Right atrium auricular region (tissue), 2 donors: ENCODE measurements at places on chromosomes 12 and 14. TPM values are rescaled to one million over a fixed set of nuclear protein-coding genes. Genes with fewer than 3 reads are reported as not detected.

DNA sequence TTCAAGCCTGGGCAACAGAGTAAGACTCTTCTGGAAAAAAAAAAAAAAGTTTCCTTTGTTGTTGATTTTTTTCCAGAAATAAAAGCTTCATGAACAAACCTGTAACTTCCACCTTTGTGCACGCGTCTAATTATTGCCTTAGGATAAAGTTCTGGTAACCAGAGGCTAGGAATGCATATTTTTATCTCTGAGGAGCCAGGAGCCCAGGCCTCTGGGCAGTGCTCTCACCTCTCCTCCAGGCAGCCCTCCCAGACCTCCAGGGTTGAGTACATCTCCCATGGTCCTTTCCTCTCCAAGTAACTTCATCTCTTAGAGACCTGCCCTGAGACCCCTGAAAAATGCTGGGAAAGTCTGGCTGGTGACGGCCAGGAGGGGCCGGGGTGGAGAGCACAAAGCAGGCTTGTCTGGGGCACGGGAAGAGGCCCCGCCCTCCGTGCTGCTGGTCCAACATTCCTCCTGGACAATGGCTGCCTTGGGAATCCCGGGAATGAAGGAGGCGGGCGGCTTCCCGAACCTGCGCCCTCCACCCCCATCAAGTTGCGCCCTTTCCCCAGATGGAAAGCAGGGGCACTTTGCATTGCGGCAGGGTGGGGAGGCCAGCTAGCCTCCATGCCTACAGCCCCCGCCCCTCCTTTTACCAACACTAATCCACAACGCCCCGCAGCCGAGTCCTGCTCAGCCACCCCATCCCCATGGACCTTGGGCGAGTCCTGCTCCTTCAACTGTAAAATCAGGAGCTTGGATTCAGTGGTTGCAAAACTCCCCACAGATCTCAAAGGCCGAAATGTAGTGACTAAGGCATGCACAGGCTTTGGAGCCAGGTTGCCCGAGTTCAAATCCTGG, 7.3 kb upstream of the FIGNL2 start:
- H3K27ac ChIP-seq, result no peak overlapping the region
- H3K4me1 ChIP-seq, result no peaks in the 10 kb centered on the region
- no peaks in the 10 kb centered on the region for H3K36me3 ChIP-seq
- no peak for DNase-seq
- H3K27me3 ChIP-seq, result no peaks in the 10 kb centered on the region
- no peak overlapping the region for H3K4me3 ChIP-seq

GRCh38 chr12:131044760-131045381, 91.2 kb downstream of the ADGRD1 start:
- H3K27me3 ChIP-seq, result no peaks in the 10 kb centered on the region
- DNase-seq, result no peak
- H3K36me3 ChIP-seq, result peaks cover 43% of the 10 kb centered on the region
- H3K4me3 ChIP-seq, result no peak overlapping the region
- no peak overlapping the region for H3K27ac ChIP-seq
- H3K4me1 ChIP-seq, result peaks cover 34% of the 10 kb centered on the region

DNA sequence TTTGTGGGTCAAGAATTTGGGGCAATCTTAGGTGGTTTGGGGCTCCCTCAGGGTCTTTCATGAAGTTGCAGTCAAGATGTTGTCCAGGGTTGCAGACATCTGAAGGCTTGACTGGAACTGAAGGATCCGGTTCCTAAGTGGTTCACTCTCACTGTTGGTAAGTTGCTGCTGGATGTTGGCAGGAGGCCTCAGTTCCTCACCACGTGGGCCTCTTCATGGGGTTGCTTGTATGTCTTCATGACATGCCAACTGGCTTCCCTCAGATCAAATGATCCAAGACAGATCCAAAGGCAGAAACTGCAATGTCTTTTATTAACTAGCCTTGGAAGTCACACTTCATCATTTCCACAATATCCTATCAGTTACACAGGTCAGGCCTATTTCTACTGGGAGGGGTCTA, 49.2 kb downstream of the ARF6 start:
- no peaks in the 10 kb centered on the region for H3K36me3 ChIP-seq
- no peak overlapping the region for H3K27ac ChIP-seq
- no peak for DNase-seq
- no peak overlapping the region for H3K4me3 ChIP-seq

- no peaks in the 10 kb centered on the region for H3K27me3 ChIP-seq
- peaks cover 6% of the 10 kb centered on the region for H3K36me3 ChIP-seq
- H3K27ac ChIP-seq, result no peak overlapping the region
- H3K4me1 ChIP-seq, result no peaks in the 10 kb centered on the region
- H3K4me3 ChIP-seq, result no peak overlapping the region
Observed at GRCh38 chr14:69335371-69335771, 62.7 kb downstream of the ERH start.

DNA sequence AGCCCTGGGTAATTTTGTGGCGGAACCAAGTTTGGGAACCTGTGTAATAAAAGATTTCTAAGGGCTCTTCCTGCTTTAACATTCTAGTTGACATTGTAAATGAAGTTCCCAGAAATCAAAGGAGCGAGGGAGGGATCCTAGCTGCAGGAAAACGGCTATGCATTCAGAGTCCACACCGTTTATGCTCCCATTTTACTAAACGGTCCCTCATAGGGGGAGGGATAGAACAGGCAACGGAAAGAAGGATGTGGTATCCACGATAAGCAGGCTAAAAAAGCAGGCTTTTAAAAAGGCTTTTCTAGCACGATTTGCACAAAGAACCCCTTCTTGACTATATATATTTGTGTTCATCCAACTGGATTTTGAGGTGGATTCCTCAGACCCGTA, 559 bp downstream of the SYNJ2BP start:
- no peaks in the 10 kb centered on the region for H3K27me3 ChIP-seq
- DNase-seq, result no peak
- H3K4me3 ChIP-seq, result peak overlapping the region; percentile 77
- H3K4me1 ChIP-seq, result no peaks in the 10 kb centered on the region
- H3K36me3 ChIP-seq, result no peaks in the 10 kb centered on the region
- peak overlapping the region; percentile 45 for H3K27ac ChIP-seq

GRCh38 chr14:51207621-51208020, 32.4 kb upstream of the TMX1 start:
- DNase-seq, result no peak
- H3K36me3 ChIP-seq, result no peaks in the 10 kb centered on the region
- H3K27ac ChIP-seq, result no peak overlapping the region
- H3K27me3 ChIP-seq, result no peaks in the 10 kb centered on the region

DNA sequence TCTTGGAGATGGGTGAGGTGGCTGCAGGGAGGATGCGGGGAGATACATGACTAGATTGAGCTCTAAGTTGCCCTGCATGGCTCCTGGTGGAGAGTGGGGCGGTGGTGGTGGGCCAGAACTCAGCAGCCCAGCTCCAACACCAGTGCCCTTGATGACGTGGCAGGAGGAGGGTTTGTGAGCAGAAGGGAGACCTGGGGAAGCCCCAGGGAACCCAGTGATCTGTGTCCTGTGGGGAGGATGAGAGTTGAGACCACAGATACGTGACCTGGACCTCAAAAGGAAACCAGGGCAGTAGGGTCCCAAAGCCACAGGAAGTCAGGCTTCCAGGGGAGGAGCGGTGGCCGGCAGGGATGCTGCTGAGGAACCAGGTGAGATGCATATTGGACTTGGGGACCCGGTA, 989.1 kb upstream of the TMEM132C start:
- no peak for DNase-seq
- no peaks in the 10 kb centered on the region for H3K27me3 ChIP-seq
- H3K4me1 ChIP-seq, result no peaks in the 10 kb centered on the region
- H3K4me3 ChIP-seq, result no peak overlapping the region
- no peaks in the 10 kb centered on the region for H3K36me3 ChIP-seq

DNA sequence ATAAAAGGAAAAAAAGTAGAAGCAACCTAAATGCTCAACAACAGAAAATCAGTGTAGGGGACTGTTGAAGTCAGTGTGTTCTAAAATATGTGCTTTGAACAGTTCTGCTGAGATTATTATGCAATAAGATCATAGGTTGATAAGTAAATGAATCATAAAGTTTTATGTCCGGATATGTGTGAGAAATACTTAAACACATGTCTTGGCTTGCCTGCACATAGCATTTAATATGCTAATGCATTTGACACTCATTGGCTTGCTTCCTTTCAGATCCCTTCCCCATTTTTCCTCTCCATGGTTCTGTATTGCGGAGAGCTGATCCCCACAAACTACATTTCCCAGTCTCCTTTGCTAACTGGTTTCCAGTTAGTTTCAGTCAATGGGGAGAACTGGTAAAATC, 573.8 kb upstream of the TBX3 start:
- no peak overlapping the region for H3K4me3 ChIP-seq
- no peak for DNase-seq
- H3K36me3 ChIP-seq, result no peaks in the 10 kb centered on the region
- no peaks in the 10 kb centered on the region for H3K27me3 ChIP-seq
- H3K4me1 ChIP-seq, result no peaks in the 10 kb centered on the region

DNA sequence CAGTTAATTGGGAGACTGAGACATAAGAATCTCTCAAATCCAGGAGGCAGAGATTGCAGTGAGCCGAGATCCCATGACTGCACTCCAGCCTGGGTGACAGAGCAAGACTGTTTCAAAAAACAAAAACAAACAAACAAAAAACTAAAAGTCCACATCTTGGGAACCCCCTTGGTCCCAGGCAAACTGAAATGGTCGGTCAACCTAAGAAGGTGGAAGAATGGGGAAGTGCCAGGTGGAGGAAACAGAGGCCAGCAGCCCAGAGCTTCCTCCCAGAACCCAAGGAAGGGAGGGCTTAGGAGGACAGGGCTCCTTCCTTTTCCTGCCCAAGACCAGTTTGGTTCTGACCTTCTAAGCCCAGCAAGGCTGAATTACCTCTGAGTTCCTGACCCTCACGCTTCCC, 121.0 kb upstream of the FUT8 start:
- H3K4me1 ChIP-seq, result no peaks in the 10 kb centered on the region
- H3K36me3 ChIP-seq, result no peaks in the 10 kb centered on the region
- no peak for DNase-seq
- no peaks in the 10 kb centered on the region for H3K27me3 ChIP-seq
- no peak overlapping the region for H3K27ac ChIP-seq

DNA sequence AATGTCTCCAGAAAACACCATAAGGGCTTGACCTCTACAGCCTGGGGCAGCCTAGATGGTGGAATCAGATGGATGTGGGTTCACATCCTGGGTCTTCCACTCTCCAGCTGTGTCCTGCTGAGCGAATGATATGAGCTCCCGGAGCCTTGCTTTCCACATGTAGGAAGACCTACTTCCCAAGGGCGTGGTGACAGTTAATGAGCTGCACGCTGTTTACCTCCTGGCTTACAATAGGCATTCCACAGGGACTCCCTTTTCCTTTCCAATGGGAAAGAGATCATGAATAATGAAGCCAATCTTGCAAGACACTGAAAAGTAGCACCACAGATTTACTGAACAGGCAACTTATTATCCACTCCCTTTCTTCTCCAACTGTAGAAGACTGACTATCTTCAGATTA, 46.1 kb downstream of the TMTC1 start:
- no peaks in the 10 kb centered on the region for H3K36me3 ChIP-seq
- no peak for DNase-seq
- peaks cover 89% of the 10 kb centered on the region for H3K4me1 ChIP-seq
- no peaks in the 10 kb centered on the region for H3K27me3 ChIP-seq
- H3K4me3 ChIP-seq, result no peak overlapping the region

DNA sequence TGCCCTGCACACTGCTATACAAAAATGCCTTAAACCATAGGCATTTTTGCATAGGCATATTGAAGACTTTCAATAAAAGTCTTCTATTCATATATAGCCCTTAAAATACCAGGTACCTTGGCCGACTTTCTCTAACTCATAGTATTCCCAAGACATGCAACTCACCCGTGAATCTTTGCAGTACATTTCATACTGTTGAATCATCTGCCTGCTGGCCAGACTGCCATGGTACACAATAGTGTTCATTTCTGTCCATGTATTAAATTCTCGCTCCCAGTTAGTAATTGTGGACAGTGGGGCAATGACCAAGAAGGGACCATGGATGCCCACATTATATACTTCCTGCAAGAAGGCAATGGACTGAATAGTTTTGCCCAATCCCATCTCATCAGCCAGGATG, 24.3 kb upstream of the SUPT16H start:
- H3K4me1 ChIP-seq, result no peaks in the 10 kb centered on the region
- no peak overlapping the region for H3K4me3 ChIP-seq
- H3K36me3 ChIP-seq, result peaks cover 99% of the 10 kb centered on the region
- no peak overlapping the region for H3K27ac ChIP-seq
- no peak for DNase-seq

DNA sequence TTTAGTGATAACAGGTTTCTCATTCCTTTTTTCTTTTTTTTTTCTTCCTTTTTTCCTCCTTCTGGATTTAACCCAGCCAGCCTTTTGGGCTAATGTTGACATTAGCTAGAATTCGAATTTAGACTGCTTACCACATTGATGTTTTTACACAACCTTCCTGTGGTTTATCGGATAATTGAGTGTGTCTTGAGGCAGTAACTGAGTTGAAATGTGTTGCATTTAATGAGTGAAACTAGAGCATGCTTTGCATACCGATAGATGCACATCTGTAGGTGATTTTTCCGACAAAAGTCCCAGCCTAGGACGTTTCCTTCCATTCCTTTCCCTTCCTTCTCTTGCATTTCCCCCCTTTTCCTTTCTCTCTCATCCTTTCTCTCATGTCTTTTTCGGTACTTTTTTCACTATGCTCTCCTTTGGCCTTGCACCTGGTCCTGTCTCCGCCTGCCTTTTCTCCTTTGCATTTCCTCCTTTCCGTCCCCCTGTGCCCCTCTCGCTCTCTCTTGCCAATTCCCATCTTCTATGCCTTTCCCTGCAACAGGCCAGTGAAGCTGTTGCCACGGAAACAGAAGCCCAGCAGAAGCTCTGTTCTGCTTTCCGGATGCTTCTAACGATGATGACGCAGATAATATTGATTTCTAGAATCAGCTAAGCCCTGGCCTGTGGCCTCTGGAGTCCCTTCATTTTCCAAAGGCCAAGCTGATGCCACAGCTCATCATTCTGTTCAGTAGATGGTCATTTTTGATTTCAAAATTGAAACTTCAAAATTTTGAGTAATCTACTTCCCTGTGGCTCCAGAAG, 76.1 kb downstream of the SLC25A47 start:
- DNase-seq, result no peak
- H3K4me3 ChIP-seq, result no peak overlapping the region
- no peaks in the 10 kb centered on the region for H3K36me3 ChIP-seq
- no peaks in the 10 kb centered on the region for H3K27me3 ChIP-seq

DNA sequence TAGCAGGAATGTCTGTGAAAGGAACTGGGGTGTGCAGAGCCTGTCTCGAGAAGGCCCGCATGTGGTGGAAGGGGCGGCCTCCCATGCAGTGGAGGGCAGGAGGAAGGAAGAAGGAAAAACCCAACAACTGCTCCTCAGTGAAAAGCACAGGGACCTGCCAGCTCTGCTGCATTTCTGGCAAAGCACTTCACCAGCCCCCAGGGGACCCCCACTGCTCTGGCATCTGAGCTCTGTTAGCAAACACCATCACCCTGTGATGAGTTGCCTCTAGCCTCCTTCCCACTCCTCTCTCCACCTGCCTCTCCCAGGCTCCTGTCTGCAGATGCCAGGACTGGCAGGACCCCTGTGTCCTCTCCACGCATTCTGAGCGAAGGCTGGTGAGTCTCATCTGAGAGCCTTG, 69.0 kb upstream of the DDX11 start:
- H3K4me1 ChIP-seq, result no peaks in the 10 kb centered on the region
- H3K27me3 ChIP-seq, result no peaks in the 10 kb centered on the region
- DNase-seq, result no peak
- no peak overlapping the region for H3K4me3 ChIP-seq

- H3K27me3 ChIP-seq, result no peaks in the 10 kb centered on the region
- no peak overlapping the region for H3K4me3 ChIP-seq
- no peaks in the 10 kb centered on the region for H3K36me3 ChIP-seq
- DNase-seq, result no peak
Observed at GRCh38 chr12:53120685-53121525, 17.6 kb downstream of the SOAT2 start.

The OTUB2 gene
- total RNA-seq, result 0.43 TPM

The CELA1 gene
- total RNA-seq, result not detected

The TEX22 gene
- total RNA-seq, result not detected

The PMEL gene
- total RNA-seq, result 0.67 TPM

The ISCA2 gene
- total RNA-seq, result 22.3 TPM

The SPTB gene
- total RNA-seq, result 102 TPM

The IL26 gene
- not detected for total RNA-seq

The NTN4 gene
- 85.3 TPM for total RNA-seq

The FAM181A gene
- total RNA-seq, result not detected
